ENCODE measurements at places on chromosomes 13 and 19.

GRCh38 chr13:80157261-80157932, 183.5 kb downstream of the SPRY2 start:
- no peak for DNase-seq

DNA sequence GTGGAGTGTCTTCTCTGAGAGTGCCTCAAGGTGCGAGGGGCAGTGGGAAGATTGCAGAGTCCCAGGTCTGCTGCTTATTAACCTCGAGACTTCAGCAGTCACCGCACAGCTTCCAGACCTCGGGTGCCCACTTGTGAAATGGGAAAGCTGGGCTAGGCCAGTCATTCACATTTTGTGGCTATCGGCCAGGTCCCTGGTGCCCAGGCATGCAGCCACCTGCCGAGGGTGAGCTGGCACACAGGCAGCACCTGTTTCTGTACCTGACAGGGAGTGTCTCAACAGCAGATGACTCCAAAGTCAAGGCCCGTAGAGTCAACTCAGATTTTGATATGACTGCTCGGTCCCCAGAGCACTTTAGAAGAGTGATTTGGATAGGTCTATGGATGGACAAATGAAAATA, 21.9 kb downstream of the UQCRFS1 start:
- no peak for DNase-seq

GRCh38 chr19:31518216-31519020, 169.2 kb upstream of the TSHZ3 start:
- DNase-seq, result no peak

DNA sequence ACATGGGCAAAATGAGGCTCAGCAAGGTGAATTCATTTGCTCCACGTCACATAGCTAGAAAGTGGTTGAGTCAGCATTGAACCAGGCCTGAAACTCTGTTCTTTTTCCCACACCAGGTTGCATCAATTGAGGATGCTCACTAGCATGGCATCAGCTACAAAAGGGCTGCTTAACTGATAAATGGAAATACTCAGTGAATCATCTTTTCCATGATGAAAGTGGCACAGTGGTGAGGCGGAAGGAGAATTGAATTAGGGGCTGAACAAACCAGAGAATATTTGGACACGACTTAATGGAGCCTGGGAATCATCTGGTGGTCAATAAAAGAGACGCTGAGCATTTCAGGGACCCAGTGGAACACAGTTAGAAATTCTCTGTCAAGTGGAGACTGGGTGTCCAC, 320.1 kb upstream of the MAB21L1 start:
- no peak for DNase-seq

DNA sequence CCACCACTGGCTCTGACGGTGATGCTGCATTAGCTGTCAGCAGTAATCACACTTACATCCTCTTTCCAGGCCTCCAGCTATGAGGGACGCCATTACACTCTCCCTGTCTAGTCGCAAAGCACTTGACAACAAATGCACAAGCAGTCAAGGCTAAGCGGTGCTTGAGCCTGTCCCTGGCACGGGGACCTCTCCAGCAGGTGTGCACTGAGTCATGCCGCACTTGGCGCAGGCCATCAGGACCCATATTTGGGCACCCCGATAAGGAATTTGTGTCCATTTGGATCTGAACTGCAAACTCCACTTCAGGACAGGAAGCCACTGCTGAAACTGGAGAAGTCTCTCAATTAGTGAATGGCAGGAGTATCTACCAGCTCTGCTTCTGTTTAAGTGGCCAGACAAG, 301.9 kb upstream of the OBI1 start:
- DNase-seq, result no peak

DNA sequence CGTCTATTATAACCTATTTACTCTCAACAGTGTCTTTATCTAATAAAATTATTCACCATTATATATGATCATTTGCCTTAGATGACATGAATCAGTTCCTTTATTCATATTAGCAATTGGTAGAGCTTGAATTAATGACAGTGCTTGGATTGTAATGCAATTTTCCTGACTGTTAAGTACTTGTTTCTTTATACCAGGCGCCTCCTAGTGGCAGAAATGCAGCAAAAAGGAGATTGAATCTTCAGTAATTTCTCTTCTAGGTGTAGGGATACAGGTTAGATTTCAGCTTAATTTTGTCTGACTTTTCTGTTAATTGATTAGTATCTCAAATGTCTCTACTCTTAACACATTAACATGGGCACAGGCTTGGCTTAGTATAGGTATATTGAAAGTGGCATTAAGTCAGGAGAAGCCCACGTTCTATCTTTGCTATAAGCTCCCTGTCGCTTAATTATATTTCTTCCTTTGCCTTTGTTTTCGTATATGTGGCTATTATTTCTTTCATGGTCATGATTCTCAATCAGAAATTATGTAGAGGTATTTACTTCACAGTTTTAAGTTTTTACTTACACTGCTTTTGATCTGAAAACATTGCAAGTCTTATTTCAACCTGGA, 9.1 kb upstream of the LHFPL6 start:
- DNase-seq, result peak; percentile 17

- DNase-seq, result no peak
Observed at GRCh38 chr19:54179262-54179852, 6.4 kb upstream of the TMC4 start.

DNA sequence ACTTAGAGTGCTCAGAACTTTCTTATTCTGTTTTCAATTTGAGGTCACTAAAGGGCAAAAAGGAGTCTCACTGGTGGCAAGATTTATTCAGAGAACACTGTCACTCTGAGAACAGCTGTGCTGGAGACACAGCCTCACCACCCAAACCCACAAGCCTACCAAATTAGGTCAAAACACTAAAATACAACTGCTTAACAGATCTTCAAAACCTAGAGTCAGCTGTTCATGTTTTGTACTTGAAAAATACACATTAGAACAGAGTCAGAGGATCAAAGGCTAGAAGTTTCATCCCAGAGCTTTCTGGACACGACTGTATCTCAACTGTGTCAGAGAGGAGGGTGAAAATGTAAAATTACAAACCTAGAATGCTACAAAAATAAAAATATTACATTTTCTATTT, 89.3 kb downstream of the MIPEP start:
- no peak for DNase-seq

- DNase-seq, result no peak
Observed at GRCh38 chr19:38784224-38784623, 4.8 kb upstream of the LGALS7B start.

- DNase-seq, result no peak
Observed at GRCh38 chr13:44817131-44817671, 172.1 kb downstream of the NUFIP1 start.

- no peak for DNase-seq
Observed at GRCh38 chr19:29323021-29323430, 110.1 kb upstream of the UQCRFS1 start.

GRCh38 chr13:42533336-42533591, 40.7 kb upstream of the TNFSF11 start:
- no peak for DNase-seq

- no peak for DNase-seq
Observed at GRCh38 chr13:24050292-24050711, 110.2 kb upstream of the SPATA13 start.

GRCh38 chr13:113848431-113849260, 15.2 kb downstream of the GAS6 start:
- no peak for DNase-seq

DNA sequence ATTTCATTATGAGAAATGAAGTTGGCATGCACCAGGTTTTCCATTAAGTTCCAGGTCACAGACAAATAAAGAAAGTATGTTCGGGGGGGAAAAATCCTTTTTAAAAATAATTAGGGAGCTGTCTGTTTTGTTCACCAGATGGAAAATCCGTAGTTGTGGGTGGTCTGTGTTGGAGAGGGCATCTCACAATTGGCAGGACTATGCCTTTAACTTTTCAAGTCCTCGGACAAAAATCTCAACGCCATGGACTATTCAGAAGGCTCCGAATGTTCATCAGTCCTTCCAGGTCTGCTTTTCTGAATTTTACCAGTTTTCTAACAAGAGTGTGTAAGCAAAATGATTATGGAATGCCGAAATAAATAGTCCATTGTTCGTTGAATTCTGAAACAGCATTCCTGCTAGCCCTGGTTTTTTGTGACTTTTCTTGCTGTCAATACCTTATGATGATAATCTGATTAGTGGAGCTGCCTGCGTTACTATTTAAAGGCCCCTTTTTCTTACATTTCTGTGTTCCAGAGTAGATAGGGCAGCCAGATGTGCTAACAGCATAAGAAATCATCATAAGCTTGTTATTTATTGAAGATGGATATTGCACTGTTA, 146.9 kb downstream of the TM9SF2 start:
- DNase-seq, result no peak

DNA sequence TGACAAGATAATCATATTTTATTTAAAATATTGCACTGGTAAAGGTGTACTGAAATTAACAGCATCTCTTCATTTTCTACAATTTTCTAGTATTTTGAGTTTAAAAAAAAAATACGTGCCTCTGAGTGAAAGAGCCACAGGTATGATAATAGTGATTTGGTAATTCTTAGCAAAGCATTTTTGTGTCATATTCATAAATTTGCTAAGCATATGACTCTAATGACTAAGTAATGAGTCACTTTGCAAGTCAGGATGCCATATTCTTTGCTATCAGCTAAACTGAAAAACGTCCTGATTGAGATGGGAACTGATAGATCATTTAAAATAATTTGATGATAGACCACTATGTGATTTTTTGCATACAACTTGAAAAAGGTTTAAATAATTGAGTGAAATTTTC, 136.1 kb upstream of the IRS2 start:
- DNase-seq, result no peak

GRCh38 chr13:27861165-27861564, 58.6 kb upstream of the PDX1 start:
- DNase-seq, result no peak

DNA sequence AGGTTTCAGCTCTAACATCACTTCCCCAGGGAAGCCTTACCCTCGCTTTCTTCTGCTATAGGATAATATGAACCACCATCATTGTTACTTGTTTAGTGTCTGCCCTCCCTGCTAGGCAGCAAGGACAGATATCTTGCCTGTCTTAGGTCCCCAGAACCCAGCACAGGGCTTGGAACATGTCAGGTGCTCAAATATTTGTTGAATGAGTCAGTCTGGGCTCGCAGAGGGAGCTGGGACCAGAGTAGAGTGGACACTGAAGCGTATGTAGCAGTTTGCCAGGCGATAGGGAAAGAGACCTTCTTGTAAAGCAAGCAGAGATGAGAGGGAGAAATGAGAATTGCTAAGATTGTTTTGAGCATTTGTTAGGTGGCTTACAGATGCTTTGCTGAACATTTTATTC, 11.7 kb downstream of the BCKDHA start:
- no peak for DNase-seq

DNA sequence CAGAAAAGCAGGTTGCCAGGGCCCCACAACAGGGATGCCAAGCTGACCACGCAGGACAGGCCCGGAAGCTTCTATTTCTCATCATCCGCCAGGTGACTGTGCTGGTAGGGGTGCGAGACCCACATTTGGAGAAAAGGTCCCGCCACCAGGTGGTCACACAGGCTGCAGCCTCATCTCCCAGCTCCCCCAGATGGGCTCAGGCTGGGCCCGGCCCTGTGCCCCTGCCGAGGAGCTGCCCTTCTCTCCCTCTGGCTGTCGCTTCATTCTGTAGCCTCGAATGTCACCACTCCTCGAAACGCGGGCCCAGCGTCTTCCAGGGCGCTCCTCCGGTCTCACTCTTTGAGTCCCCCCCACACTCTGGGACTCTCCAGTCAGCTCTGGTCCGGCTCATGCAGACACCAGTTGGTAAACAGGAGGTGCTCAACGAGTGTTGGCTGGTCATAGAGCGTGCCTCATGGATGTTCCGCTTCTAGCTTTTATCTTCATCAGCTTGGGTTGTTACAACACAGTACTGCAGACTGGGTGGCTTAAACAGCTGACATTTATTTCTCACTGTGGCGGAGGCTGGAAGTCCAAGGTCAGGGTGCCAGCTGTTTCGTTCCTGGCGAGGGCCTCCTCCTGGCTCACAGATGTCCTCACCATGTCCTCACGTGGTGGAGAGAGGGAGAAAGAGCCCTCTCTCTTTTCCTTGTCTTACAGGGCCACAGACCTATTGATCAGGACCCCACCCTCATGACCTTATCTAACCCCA, 87.1 kb downstream of the TEX29 start:
- DNase-seq, result no peak

DNA sequence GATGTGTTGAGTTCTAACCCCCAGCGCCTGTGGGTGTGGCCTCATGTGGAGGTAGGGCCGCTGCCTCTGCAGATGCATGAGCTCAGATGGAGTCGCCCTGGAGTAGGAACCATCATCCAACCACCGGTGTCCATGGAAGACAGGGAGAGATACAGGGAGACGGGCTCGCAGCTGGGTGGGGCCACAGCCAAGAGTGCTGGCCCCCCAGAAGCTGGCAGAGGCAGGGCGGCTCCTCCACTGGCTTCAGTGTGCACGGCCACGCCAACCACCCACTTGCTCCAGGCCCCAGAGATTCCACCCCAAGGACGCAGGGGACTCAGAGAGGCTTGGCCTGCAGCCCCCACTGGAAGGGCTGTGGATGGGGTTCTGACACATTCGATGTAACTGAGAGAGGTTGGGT, 5.4 kb upstream of the MCF2L start:
- no peak for DNase-seq

DNA sequence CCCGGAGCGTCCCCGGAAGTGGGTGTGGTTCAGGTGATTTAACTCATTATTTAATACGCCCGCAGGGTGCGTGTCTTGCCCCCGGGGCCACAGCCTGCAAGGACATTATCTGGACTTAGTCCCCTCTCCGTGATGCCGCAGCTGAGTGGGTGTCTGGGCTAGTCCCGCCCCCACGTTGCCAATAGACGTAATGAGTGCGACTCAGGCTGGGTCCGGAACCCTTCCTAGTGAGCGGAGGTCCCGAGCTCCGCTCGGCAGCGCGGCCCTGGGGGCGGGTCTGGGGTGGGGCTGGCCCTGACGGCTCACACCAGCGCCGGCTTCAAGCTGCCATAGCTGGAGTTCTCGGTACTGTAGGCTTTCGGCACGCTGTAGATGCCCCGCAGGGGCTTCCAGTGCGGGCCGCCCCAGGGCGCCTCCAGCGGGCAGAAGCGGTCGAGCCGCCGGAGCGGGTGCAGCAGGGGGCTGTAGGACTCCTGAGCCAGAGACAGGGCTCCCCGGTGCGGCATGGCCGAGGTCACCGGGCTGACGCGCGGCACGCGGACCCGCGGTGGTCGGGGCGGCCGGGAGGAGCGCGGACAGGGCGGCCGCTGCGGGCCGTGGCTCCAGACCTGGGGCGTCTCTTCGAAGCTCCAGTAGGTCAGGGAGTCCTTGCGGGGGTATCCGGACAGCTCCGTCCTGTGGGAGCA, 918 bp upstream of the LHB start:
- DNase-seq, result no peak

DNA sequence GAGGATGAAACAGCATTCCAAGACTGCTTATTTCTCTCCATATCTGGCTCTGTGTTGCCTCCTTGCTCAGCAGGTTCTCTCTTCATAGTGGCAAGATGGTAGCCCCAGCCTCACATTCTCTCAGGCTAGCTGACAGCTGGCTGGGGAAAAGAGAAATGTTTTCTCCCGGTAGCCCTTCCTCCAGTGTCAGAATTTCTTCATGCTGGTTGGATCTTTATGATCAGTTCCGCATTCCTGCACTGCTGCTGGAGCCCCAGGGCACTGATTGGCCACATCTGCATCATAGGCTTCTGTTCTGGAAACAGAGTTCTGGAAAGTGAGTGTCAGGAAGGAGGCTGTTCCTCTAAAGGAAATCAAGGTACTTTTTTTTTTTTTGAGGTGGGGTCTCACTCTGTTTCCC, 24.6 kb downstream of the POP4 start:
- no peak for DNase-seq

Data from stimulated activated CD8-positive, alpha-beta memory T cell treated with anti-CD3 and anti-CD28 coated beads, Interleukin-15, amount 100 ng/mL, for 24 hours (primary cell).